ENCODE measurements at places on chromosomes 3 and 15.

DNA sequence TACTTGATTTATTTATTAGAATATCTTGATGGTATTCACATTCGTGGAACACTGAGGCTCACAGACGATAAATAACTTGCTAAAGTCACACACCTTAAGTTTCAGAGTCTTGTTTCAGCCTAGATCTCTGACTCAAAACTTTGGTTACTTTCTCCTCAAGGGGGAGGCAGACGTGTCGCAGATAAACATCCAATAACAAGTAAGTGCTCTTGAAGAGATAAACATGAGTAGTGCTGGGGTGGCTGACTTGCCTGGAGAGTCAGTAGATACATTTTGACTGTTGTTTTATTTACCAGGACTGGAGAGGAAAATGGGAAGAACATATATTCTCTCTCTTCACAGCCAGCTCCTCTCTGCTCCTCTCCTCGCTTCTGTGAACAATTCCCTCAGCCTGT is 31.3 kb downstream of the FBXO45 start:
- no peak for DNase-seq

DNA sequence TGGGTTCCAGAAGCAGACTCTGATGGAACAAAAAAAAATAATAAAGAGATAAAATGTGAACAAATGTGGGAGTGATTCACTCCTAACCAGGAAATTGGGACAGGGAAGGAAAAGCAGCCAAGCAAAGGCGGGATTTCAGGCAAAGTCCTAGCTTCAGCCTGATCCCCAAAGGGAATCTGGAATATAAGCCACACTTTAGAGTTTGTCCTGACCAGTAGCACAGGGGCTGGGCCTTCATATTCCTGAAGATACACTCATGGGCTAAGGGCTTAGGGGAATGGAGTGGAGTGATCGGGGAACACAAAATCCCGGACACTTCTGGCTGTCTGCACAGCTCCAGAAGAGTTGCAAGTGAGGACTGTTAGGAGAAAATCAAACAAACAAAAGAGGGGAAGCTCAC is 135.0 kb upstream of the COL8A1 start:
- no peak for DNase-seq

DNA sequence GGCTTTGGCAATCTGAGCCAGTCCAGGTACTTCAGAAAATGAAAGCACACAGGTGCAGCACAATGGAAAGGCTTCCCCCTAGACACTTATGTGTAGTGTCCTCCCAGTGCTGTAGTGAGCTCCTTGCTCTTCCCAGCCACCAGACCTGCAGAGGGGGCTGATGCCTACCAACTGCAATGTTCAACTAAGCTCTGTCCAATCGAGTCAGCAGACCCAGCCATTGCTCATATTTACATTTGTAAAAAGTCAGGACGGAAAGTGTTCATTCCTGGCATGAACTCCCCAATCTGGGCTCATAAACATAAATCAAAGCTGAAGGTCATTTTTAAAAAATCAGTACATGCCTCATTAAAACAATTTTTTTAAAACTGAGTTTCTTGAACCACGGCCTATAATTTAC is 73.0 kb downstream of the FOXP1 start:
- DNase-seq: no peak

DNA sequence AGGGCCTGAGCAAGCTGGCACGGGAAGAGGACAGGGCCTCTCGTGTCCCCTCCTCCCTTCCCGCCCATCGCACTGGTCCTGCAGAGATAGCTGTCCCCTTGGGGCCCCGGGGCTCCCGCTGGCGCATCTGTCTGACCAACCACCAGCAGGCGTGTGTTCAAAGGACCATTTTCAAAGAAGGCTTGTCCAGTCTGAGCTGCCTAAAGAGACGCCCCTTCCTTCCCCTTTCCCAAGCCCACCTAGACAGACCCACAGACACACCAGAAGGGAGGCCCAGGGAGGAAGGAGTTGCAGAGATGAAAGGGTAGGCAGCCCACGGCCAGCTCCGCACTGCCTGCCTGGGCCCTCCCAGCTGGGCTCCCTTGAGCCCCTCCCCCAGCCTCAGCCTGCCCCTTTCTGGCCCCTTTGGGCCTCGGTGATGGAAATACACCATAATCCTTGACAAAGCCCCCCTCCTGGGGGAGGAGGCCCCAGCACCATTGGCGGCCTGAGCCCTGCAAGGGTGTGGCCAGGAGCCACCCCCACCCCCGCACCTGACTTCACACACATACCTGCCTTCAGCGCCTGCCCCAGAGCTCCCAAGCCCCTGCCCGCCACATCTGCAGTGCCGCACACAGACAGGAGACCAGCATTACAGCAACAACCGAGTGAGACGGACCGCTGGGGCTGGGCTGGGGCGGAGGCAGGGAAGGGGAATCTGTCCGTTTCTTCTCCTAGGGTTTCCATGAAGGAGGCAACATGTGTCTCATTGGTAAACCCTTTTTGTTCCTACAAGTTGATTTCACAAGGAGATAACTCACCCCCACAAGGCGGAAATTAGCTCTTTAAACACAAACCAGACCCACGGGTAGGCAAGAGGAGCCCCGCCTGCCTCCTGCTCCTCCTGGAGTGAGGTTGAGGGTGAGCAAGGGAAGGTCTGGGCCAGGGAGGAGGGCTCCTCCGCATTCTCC is at the start of gene STRA6:
STRA6 (minus strand) TSS at position 336 of the 950 bp plus-strand sequence. CDS start 520 bp downstream, outside the sequence.
- DNase-seq: no peak

DNA sequence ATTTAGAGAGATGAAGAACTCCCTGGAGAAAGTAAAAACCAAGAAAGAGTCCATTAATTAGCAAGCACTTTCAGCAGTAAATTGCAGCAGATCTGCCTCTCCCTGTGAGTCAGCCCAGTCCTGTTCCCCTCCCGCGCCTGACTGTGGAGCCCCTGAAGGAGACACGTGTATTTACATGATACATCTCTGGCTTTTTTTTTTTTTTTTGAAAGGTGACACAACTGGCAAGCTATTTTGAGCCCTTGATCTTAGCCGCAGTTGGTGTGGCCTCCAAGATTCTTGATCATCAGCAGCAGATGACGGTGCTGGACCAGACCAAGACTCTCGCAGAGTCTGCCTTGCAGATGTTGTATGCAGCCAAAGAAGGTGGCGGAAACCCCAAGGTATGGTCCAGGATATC is 271.8 kb upstream of the TPM1 start:
- DNase-seq: no peak

- DNase-seq: no peak
These were observed 75.9 kb upstream of the RNU6-1 start for GRCh38 chr15:67915461-67916374.

GRCh38 chr15:80789796-80790195 is 10.6 kb downstream of the CEMIP start:
- no peak for DNase-seq

DNA sequence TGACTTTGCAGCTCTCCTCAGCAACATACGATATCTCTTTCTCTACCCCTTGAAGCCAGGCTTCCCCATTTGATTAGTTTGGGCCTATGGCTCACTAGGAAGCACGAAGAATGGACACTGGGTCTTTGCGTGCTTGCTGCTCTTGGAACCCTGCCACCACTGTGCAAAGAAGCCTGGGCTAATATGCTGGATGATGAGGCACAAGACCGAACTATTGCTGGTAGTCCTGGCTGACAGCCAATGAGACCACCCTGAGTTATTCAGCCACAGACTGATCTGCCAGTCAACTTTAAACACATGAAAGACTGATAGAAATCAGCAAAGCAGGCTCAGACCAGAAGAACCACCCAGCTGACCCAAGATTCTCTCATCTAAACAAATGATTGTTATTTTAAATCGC is 250.3 kb downstream of the CBLB start:
- no peak for DNase-seq
